ENCODE measurements at places on chromosomes 12 and 14.

- ATAC-seq = no peak
Observed at GRCh38 chr14:76126076-76126475, 25.6 kb upstream of the GPATCH2L start.

GRCh38 chr12:127785540-127785939 lies 481.4 kb upstream of the TMEM132C start:
- ATAC-seq = no peak

DNA sequence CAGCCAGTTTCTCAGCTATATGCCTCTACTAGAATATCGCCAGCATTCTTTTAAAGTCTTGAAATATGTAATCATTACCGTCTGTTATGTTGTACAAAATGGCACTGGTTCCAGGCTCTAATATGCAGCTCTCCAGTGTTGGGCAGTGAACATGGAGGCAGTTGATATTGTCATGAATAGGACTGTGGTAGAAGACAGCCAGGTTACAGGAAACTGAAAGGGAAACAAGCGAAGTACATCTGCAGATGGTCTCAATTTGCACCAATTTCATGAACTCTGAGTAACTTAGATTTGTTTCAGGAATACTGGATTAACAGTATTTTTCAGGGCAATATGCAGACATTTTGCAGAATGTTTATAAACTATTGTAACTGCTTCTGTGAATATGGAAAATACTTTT lies 13.4 kb upstream of the KLHL42 start:
- ATAC-seq = no peak

- ATAC-seq = peak; percentile 54
Observed at GRCh38 chr12:91781114-91781513, 364.5 kb downstream of the BTG1 start.

DNA sequence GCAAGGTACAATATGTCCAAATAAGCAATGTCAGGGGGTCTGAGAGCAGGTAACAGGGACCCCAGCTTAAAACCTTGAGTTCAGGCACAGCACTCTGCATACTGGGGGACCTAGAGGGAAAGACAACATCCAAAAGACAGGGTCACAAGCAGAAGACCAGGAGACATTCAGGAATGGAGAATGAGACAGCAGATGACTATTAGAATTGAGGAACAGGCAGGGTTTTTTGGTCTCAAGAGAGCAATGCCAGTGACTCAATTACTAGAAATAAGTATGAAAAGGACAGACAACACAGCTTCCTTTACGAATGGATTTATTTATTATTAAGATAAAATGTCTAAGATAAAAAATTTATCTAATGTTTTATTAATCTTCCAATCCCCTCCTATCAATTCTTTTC lies 223.0 kb downstream of the PTPRO start:
- no peak for ATAC-seq
